ENCODE measurements at places on chromosomes 4 and X.

GRCh38 chrX:72125331-72126047 lies 6.2 kb downstream of the RTL5 start:
- DNase-seq: no peak

- DNase-seq: no peak
These were observed 1272.7 kb downstream of the C4orf33 start for GRCh38 chr4:130368668-130369067.

DNA sequence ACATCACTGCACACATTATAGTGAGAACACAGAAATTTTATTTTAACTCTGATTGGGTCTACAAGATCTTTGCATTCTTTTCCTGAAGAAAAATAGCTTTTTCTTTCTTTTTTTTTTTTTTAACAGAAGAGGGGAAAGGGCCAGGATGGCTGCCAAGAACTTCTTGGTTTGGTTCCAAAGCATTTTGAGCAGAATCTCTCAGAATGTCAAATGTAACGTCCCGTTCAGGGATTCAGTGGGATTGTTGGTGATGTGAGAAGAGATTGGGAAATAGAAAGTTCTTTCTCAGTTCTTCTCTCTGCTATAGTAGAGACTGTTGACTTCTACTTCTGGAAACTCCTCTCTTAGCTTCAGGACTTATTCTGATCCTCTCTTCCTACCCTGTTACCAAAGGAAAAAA lies 70.9 kb upstream of the CBR4 start:
- DNase-seq: no peak

DNA sequence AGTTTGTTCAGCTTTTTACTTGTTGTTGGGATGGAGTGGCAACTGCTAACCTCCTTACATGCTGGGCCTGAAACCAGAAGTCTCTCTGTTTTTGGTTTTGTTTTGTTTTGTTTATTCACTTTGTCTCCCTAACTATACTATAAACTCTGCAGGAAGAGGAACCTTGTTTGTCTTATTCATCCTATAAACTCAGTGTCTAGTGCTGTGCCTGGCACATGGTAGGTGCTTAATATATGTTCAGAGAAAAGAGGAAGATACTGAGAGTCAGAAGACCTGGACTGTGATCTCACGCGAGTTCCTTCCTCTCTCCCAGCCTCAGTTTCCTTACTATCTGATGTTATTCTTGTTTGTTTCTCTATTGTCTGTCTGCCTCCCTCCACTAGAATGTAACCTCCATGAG lies 71.3 kb downstream of the PRPS1 start:
- DNase-seq: no peak

DNA sequence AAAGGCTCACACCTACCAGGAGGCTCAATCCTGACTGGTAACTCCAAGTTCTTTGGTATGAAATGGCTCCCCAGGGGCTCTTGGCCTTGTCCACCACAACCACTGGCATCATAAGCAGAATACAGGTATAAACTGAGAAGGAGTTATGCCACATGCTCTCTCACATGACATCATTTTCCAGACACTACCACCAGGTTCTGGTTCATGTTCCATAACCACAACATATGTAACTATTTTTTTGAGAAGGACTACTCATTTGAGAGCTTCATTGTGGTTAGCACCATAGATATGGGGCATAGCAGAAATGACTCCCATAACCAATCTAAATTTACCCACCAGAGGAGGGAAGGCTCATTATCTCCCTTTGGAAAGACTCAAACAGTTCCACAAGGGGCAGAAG lies 19.6 kb downstream of the PRDM5 start:
- no peak for DNase-seq

DNA sequence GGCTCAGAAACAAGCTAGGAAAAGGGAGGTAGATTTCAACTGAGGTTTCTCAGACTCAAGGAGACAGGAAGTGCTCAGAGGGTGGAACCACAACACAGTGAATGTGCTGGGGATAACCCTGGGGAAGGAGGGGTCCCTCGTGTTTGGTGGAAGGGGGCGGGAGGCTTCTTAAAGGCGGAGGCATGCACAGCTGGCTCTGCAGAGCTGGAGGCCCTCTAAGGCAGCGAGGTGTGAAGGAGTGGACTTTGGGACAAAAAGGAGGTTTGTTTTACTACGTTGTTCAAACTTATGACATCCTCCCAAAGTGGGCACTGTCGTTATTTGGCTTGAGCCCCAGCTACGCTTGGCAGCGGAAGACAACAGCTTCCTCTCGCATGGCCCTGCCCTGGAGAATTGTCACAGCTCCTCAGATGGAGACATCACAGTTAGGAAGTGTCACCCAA lies 21.7 kb upstream of the MTM1 start:
- no peak for DNase-seq

DNA sequence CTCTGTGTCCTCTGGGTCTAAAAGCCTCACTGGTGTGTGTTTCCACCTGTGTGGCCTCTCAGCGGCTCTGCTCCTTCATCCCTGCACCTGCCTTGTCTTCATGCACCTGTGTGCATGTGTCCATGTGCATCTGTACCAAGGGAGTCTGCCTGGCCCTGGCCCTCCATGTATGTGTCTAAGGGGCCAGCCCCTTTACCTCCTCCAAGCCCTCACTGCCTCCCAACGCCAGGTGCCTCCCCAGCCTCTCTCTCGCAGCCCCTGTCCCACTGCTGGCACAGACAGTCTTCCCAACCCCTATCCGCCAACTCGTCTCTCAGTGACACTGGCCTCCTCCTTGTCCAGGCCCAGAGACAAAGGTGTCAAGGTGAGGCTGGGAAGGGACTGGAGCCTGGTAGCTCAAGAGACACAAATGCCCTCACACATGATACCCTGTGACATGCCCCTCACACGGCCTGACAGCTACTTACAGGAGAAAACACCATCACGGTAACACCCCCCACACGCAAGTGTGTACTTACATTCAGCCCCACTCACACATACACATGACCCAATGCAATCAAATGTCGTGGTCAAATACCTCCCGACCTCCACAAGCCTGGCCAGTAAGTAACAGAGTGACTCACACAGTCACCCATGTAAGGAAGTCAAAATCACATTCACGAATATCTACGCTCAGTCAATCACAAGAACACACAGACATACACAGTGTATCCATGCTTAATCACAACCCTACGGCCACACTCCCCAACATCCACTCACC lies 11.4 kb downstream of the L1CAM start:
- no peak for DNase-seq

DNA sequence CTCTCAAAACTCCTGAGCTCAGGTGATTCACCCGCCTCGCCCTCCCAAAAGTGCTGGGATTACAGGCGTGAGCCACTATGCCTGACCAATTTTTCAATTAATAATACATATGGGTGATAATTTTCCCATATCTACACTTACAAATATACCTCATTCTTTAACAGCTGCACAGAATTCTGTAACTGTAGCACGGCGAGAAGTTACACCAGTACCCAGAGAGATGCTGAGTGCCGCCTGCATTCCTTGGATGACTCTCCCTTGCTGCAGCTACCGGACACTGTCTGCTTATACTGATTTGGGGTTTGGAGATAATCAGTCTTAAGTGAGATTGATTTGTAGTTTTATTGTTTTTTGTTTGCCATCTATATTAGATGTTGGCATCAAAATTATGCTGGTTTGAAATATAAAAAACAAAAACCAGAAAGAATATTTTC lies 5.8 kb downstream of the TIFA start:
- DNase-seq: no peak

DNA sequence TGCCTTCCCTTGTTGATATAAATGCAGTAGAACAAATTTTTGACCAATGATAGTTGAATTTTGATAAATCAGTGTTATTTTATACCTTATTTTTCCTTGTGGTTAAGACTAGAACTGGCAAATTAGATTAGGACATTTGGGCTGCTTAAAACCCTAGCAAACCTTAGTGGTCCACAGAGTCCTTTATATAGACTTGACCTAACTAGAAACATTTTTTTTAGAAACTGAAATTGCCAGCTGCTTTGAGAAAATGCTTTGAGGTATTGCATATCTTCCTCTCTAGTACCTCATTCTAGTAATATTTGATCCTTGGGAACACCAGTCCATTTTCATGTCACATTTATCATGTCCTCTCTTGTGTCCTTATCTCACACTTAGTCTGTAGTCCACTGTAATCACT lies 580.3 kb downstream of the FSTL5 start:
- no peak for DNase-seq

DNA sequence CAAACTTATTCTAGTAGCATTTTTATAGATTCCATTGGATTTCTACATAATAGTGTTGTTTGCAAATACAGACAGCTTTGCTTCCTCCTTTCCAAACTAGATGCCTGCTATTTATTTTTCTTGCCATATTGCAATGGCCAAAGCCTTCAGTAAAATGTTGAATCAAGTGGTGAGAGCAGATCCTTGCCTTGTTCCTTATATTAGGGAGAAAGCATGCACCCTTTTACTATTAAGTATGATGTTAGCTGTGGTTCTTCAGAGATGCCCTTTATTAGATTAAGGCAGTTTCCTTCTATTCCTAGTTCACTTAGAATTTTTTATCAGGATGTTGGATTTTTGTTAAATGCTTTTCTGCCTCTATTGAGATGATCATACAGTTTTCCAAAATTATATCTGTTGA lies 233.7 kb downstream of the CBR4 start:
- no peak for DNase-seq

GRCh38 chr4:100168521-100168920 lies 21.7 kb downstream of the DDIT4L start:
- no peak for DNase-seq

GRCh38 chr4:81565142-81565870 lies 93.6 kb upstream of the RASGEF1B start:
- DNase-seq: no peak

DNA sequence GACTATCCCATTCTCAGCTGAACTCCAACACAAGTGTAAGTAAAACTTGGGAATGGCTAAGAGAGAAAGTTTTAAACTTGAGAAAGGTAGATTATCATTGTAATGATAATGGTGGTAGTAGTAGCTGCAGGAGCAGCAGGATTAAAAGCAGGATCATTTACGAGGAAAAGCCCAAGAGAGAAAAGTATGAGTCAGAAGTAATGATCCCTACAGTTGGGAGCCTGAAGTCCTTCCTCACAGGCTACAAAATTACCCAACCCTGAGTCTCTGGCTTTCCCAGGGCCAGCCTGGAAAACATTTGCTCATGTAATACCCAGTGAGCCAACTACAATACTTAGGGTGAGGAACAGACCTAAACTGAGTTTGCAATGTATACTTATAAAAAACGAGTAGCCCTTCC lies 4.4 kb upstream of the PRDM8 start:
- DNase-seq: no peak

- no peak for DNase-seq
These were observed 1.4 kb downstream of the SMARCA5 start for GRCh38 chr4:143514901-143515300.

GRCh38 chrX:154748712-154749339 lies 2.1 kb downstream of the GAB3 start:
- no peak for DNase-seq

GRCh38 chr4:93730760-93731159 lies 97.8 kb upstream of the ATOH1 start:
- DNase-seq: no peak

DNA sequence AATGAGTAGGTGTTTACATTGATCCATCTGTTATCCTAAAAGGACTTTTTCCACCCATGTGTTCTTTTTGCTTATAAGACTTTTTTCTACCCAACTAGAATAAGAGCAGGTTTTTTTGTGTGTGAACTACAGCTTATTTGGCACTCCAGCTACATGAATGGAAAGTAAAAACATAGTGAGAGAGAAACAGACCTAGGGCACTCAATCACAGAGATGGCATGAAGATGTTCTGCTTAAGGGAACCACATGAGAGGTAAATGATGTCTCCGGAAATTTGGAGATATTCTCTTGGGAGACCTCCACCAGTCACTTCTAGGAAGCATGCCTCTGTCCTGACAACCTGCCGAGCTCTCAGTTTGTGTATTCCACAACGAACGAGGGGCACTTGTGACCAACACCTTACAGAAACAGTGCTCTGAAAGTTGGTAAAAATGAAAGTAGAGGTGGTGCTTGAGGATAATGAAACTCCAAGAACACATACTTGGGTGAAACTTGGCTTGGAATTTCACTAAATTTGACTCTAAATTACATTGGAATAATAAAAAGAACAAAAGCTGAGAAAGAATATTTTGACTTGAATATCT lies 788.4 kb upstream of the GALNTL6 start:
- no peak for DNase-seq

DNA sequence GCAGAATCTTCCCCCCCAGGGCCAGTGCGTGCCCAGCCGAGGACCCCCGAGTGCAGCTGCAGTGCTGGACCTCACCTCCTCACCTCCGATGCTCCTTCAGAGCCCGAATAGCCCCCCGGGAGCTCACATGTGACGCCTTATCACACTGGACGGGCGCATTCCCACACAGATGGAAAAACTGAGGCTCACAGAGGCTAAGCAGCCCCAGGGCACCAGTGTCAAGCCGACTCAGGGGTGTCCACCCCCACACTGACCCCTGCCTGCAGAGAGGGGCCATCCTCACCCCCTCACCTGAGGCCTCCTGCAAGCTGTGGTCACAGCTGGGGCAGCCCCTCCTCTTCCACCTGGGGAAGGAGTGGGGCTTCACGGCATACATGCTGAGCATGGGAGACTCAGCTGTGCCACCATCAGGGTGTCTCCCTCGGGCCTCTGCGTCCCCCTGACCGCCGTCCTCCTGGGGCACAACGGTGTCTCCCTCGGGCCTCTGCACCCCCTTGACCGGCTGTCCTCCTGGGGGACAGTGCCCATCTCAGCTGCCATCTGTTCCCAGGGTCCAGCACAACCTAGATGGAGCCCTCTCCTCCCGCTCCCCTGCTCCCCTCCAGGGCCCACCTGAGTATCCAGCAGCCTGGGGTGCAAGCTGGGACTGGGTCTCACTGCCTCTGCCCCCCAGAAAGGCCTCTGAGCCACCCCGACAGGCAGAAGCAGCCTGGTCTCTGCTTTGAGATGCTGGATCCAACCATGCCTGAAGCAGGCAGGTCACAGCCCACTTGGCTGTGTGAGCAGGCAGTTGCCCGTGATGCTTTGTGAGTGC lies 85.3 kb upstream of the NKX1-1 start:
- no peak for DNase-seq

DNA sequence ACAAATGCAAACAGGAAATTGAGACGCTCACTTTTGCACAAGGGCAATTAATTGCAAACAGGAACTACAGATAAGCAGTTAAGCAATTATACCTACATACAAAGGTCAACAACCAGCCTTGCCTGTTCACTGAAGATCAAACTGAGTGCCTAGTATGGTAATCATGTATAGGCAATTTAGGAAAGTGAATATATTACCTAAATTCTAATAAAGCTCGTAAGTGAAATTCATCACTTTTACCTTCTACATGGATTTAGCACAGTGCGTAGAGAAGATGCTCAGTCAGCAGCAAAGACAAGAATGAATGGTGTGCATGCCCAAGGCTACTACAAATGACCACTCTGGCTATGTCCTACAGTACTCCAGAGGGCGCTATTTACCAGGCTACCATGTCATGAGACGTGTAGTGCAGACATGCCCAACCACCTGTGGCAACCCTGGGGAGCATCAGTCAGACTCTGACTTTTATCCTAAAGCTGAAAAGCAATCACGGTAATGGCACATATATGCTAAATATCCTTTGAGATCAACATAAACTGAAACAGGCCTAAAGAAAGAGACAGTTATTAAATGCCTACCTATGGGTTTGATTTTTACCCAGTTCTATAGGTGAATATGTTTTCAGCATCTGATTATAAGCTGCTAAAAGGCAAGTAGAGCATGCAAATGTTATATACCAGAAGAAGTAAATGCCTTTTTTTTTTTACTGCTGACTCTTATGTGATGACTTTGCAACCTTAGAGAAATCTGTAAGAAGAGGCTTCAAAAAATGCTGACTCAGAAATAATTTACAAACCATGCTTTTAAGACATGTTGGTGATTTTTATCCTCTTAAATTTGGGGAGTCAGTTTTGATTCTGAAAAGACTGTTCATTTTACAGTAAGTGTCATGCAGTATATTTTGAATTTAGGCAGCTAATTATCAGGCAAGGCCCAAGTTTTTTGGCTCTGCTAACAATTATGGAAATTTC lies 178.0 kb downstream of the PPP3CA start:
- peak; percentile 14 for DNase-seq
